ENCODE measurements at places on chromosomes 4 and X.

GRCh38 chr4:135204311-135204710 is 1002.7 kb upstream of the PABPC4L start:
- DNase-seq, result no peak

GRCh38 chr4:3485011-3485791 is 22.1 kb downstream of the DOK7 start:
- DNase-seq, result no peak

GRCh38 chr4:145473203-145473602 is 8.4 kb upstream of the SMAD1 start:
- no peak for DNase-seq

GRCh38 chr4:143163614-143164013 is 21.1 kb upstream of the USP38 start:
- DNase-seq, result no peak

DNA sequence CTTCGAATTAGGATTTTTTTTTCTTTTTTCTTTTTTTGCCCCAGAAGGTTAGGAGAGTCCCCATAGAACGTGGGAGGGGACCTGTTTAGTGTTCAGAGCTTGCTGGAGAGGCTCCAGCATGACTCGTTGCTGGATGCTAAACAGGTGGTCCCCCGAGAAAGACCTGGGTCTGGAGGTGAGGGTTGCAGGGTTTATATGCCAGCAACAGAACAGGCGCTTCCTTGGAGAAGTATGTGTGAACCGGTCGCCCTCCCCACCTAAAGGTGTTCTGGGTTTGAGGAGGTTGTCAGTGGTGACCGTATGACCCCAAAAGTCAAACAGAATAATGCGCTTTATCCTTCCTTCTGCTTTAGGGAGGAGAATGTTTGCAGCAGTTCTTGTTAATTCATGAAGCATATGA is 52.1 kb upstream of the SHOX start:
- DNase-seq, result no peak

DNA sequence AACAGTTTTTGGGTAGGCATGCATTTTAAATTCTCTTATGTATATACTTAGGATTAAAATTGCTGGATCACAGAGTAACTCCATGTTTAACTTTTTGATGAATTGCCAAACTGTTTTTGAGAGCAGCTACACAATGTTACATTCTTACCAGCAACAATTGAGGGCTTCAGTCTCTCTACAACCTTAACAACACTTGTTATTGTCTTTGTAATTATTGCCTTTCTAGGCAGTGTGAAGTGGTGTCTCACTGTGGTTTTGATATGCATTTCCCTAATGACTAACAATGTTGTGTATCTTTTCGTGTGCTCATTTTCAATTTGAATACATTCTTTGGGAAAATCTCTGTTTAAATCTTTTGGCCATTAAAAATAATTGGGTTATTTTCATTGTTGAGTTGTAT is 17.3 kb upstream of the F11 start:
- DNase-seq, result no peak

DNA sequence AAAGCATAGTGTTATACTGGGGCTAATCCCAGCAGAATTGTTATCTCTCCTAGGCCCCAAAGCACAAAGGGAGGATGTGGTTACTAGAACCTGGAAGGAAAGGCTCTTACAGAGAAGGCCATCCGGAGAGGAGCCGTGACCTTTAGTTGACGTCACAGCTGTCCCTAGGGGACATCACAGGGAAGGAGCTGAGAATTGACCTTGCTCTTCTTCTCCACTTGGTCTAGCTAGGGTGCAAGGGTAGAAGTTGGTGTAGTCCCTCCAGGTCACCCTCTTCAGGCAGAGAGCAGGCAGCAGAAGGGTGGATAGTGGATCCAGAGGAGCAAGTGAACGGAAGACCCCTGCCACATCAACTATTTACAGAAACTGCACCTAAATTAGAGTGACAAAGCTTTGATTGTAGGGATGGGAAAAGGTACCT is 22.8 kb upstream of the FGF2 start:
- DNase-seq, result no peak

- DNase-seq, result no peak
Measured at GRCh38 chr4:42152507-42153504, at the start of gene BEND4. TSS of gene BEND4 (minus strand) at chr4:42152655. CDS start at chr4:42152143, 512 bp downstream.

Data from activated T-cell treated with anti-CD3 and anti-CD28 coated beads, Interleukin-2, amount 50 U/mL, for 4 hours (primary cell).